ENCODE measurements at places on chromosomes 5 and 9. TPM values are rescaled to one million over a fixed set of nuclear protein-coding genes. Genes with fewer than 3 reads are reported as not detected.

Gene NEUROG1
- polyA plus RNA-seq, result not detected

Gene C1QTNF2
- polyA plus RNA-seq, result 0.05 TPM

Gene TRIM7
- 27.6 TPM for polyA plus RNA-seq

Gene PCDHGC4
- polyA plus RNA-seq, result 0.12 TPM

Gene NTRK2
- 0.08 TPM for polyA plus RNA-seq

Gene NUTM2F
- polyA plus RNA-seq, result not detected

Gene IFNA2
- not detected for polyA plus RNA-seq

Gene GMCL2
- polyA plus RNA-seq, result not detected

Gene HNRNPA0
- 11.4 TPM for polyA plus RNA-seq

Gene PRELID2
- 2.0 TPM for polyA plus RNA-seq

Gene RORB
- polyA plus RNA-seq, result not detected

Gene CDHR2
- polyA plus RNA-seq, result 0.01 TPM

Gene INSL4
- not detected for polyA plus RNA-seq

Gene SPATA6L
- 0.51 TPM for polyA plus RNA-seq

Gene IFNA10
- polyA plus RNA-seq, result not detected

Gene FAM151B
- 0.80 TPM for polyA plus RNA-seq

Gene PTGR1
- polyA plus RNA-seq, result 45.1 TPM

Gene SARDH
- polyA plus RNA-seq, result 0.03 TPM

Gene PKD2L2
- not detected for polyA plus RNA-seq

Gene LECT2
- not detected for polyA plus RNA-seq

Gene KCNMB1
- not detected for polyA plus RNA-seq

Gene IL5
- not detected for polyA plus RNA-seq

Gene ZNF366
- not detected for polyA plus RNA-seq

Data from keratinocyte (primary cell).